ENCODE measurements at places on chromosomes 2 and 18. TPM values are rescaled to one million over a fixed set of nuclear protein-coding genes. Genes with fewer than 3 reads are reported as not detected.

DNA sequence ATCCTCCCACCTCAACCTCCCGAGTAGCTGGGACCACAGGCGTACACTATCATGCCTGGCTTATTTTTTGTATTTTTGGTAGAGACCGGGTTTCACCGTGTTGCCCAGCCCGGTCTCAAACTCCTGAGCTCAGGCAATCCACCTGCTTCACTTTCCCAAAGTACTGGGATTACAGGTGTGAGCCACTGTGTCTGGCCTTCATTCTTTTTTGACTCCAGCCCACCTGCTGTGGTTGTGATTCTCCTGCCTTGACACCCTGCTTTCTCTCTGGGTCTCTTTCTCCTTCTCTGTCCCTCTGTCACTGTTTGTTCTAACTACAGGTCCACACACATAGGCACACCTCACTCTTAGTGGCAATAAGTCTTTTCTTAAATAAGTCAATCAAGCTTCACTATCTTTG, 85.3 kb downstream of the FTCDNL1 start:
- no peak for DNase-seq

- DNase-seq = no peak
Measured at GRCh38 chr2:134235510-134236144, 18.2 kb upstream of the MGAT5 start.

GRCh38 chr2:126748188-126748760, 92.3 kb downstream of the GYPC start:
- no peak for DNase-seq

- no peak for DNase-seq
Measured at GRCh38 chr2:86003967-86004366, 101.7 kb downstream of the POLR1A start.

DNA sequence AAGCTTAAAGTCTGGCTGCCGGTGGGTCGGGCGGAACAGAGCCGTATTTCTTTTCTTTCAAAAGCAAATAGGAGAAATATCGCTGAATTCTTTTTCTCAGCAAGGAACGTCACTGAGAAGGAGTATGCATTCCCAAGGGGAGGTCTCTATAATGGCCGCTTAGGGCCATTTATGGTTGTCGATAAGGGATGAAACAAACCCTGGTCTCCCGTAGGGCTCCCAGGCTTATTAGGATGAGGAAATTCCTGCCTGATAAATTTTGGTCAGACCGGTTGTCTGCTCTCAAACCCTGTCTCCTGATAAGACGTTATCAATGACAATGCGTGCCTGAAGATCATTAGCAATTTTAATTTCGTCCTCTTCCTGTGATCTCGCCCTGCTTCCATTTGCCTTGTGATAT, 227.7 kb upstream of the ZEB2 start:
- DNase-seq = no peak

DNA sequence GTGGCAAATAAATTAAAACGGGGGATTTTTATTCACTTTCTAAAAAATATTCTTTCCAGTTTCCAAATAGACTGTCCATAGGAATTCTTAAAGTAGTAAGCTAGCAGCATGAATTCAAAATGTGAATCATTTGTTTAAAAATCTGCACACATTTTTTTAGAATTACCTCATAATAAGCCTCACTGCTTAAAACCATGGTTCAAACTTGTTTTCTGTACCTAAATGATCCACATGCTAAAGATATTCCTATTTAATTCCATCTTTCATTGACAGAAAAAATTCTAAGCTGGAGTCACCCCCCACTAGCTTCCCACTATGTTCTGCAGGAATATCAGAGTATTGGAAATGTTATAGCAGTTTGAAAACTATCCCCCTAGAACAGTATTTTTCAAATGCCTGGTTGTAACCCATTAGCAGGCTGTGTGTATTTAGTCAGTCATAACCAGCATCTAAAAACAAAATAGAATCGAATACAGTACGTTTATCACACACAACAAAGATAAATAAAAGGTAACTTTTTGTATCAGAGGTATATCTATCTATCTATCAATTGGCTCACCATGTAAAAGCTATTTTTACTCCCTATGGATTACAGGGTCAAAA, 11.2 kb upstream of the IKZF2 start:
- no peak for DNase-seq

FBXO36 gene
- polyA plus RNA-seq = 1.5 TPM

GRCh38 chr2:85756822-85757435, 3.1 kb downstream of the ATOH8 start:
- no peak for DNase-seq

GRCh38 chr18:79496978-79497637, 101.4 kb downstream of the NFATC1 start:
- no peak for DNase-seq

DNA sequence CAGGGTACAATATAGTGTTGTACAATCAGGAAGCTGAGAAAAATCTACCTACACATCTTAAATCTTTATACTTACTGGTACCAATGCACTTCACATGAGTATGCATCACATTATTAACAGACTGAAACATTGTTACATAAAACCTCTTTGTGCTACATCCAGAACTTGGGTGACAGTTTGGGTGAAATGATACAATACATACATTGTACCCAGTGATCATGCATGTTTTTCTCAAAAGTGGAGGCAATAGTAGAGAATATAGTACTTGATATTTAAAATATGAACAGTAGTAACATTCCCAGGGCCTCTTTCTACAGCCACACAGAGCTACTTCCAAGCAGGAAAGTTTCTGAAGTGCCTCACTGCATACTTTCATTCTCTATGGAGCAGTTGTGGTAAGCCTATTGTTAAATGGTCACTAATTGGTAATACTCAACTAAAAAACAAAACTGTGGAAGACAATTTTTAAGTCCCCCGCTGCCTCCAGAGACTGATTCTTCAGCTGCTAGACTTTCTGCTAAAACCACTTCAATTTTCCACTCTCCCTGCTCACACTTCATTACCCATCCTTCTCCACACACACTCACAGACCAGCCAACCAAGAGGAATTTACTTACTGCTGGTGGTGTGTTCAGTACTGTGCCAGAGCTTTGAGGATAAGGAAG, 22.9 kb upstream of the GRB14 start:
- no peak for DNase-seq

MGAT4A gene
- 350 TPM for polyA plus RNA-seq

DNA sequence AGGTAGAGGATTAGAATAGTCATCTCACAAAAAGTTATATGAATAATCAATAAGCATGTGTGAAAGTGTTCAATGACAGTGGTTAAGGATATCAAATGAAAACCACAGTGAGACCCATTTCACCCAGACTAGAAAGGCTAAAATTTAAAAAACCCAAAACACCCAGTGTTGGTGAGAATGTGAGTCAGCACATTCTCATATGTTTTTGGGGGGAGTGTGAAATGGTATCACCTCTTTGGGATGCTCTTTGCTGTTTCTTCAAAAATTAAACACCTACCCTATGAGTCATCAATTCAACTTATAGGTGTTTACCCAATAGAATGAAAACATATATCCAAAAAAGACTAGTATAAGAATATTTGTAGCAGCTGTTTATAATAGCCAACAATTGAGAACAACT, 69.8 kb downstream of the MAP3K20 start:
- no peak for DNase-seq

GRCh38 chr2:200107514-200108217, 152.3 kb downstream of the MAIP1 start:
- DNase-seq = no peak

DNA sequence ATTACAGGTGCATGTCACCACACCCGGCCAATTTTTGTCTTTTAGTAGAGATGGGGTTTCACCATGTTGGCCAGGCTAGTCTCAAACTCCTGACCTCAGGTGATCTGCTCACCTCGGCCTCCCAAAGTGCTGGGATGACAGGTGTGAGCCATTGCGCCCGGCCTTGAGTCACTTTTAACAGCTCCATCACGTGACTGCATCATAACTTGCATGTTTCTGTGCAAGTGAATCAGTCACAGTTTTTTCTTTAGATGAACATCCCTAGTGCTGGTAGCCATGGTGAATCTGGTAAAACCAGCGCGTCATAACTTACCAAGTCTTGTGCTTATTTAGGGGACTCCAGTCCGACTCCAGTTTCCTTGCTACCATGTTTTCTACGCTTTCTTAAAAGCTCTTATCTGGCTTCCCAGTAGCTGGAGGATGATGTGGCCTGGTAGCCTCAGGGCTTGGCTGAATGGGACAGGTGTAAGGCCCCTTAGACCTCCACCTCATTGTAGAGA, 33.1 kb downstream of the PCARE start:
- DNase-seq = no peak

GRCh38 chr2:196399722-196400691, 228.6 kb upstream of the STK17B start:
- DNase-seq = no peak

TET3 gene
- polyA plus RNA-seq = 0.46 TPM

SPP2 gene
- not detected for polyA plus RNA-seq

GRCh38 chr2:25757906-25758305, 84.5 kb upstream of the DTNB start:
- DNase-seq = no peak

Measured in naive thymus-derived CD8-positive, alpha-beta T cell (primary cell).